ENCODE measurements at places on chromosomes 1 and 21. TPM values are rescaled to one million over a fixed set of nuclear protein-coding genes. Genes with fewer than 3 reads are reported as not detected.
A peak's percentile ranks its signal among the peaks of the same experiment; 100 is the strongest.

GRCh38 chr1:116351914-116352313, 21.1 kb upstream of the ATP1A1 start:
- no peak for DNase-seq

DNA sequence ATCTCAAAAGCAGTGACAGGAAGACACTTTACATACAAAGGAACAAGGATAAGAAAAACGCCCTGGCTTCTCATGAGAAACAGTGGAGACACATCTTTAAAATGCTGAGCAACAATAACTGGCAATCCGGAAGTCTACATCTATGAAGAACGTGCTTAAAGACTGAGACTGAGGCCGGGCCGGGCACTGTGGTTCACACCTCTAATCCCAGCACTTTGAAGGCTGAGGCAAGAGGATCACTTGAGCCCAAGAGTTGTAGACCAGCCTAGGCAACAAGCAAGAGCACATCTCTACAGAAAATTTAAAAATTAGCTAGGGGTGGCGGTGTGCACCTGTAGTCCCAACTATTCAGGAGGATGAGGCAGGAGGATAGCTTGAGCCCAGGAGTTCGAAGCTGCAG, 2.1 kb upstream of the KRTAP12-1 start:
- no peak for DNase-seq

DNA sequence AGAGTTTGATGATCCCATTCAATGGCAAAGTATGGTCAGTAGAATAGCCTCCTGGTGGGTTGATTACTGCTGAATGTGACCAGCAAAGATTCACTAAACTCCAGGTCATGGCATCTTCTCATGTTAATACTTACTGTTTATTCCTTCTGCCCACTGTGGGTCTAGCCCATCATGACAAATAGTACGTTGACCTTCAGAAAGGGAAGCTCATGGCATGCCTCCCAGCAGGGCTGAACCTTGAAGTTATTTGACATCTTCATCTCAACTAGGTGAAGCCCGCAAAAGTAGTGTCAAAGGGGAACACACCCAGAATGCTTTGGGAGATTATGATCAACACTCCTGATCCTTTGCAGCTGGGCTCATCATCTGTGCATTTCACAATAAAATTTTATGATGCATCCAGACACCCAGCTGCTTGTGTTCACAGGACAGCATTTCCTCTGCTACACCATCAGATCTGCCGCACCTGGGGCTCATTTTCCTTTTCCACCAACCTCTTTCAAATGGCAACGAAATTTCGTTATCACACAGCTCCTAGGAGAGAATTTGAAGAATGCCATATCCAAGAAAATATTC, 49.6 kb downstream of the HLX start:
- no peak for DNase-seq

GRCh38 chr1:61836649-61837048, 94.4 kb downstream of the PATJ start:
- DNase-seq: no peak

DNA sequence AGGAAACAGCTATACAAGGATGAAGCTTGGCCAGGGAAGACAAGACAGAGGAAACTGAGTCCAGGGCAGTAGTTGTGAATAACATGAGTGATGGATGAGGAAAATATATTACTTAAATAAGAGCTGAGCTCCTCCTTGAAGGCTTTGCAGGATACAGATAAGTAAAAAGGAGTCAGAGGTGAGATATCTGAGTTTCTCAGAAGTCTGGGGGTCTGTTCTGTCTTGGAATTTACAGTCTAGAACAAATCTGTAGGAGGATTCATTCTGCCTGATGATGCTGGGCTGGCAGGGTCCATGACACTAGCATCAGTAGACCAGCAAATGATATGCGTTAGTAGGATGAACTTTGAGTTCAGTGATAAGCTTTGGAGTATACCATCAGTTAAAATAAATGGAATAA, 266.1 kb upstream of the POGK start:
- DNase-seq: no peak

- DNase-seq: peak; percentile 54
Measured at GRCh38 chr1:35707601-35708440, 10.9 kb downstream of the C1orf216 start.

GRCh38 chr1:183098317-183098716, 75.1 kb downstream of the LAMC1 start:
- no peak for DNase-seq

- DNase-seq: no peak
Measured at GRCh38 chr1:95974586-95974985, 740.6 kb downstream of the RWDD3 start.

DNA sequence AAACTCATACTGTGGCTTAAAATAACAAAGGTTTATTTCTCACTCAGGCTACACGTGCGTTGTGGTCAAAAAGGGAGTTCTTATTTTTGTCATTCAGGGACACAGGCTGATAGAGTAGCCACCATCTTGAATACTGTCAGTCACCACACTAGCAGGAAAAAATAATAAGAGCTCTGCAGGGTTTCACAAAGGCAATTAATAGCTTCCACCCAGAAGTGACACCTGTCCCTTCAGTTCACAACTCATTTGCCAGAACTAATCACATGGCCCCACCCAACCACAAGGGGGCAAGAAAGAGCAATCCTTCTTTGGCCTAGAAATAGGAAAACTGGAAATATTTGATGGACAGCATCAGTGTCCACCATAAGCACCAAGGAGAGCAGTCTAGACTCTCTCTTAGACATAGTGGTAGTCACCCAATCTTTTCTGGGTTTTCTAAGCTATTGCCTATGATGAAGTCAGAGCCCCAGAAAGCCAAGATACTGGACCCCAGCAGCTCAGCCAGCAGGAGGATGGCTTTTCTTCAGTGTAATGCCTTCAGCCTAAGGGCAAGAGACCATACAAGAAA, 8.2 kb downstream of the HAPLN2 start:
- DNase-seq: no peak

- DNase-seq: no peak
Measured at GRCh38 chr1:17844185-17844826, 89.2 kb downstream of the ACTL8 start.

The HSPA13 gene
- total RNA-seq: 24.1 TPM

The FNDC5 gene
- not detected for total RNA-seq

The RHD gene
- not detected for total RNA-seq

The EYA3 gene
- 27.3 TPM for total RNA-seq

The CELA2A gene
- not detected for total RNA-seq

The NAV1 gene
- 3.2 TPM for total RNA-seq

Measured in activated naive CD8-positive, alpha-beta T cell treated with anti-CD3 and anti-CD28 coated beads, Interleukin-2, amount 10 ng/mL, durations not matched to agents 7 days and 5 days (primary cell).